Stimulated activated CD8-positive, alpha-beta memory T cell treated with anti-CD3 and anti-CD28 coated beads, Interleukin-2, amount 100 ng/mL, for 1 hour (primary cell): ENCODE measurements at places on chromosomes 4 and X.

GRCh38 chrX:108132876-108133275, 41.3 kb downstream of the ATG4A start:
- no peak for DNase-seq

- DNase-seq, result peak; percentile 16
These were observed 110.0 kb downstream of the PSAPL1 start for GRCh38 chr4:7324651-7325121.

DNA sequence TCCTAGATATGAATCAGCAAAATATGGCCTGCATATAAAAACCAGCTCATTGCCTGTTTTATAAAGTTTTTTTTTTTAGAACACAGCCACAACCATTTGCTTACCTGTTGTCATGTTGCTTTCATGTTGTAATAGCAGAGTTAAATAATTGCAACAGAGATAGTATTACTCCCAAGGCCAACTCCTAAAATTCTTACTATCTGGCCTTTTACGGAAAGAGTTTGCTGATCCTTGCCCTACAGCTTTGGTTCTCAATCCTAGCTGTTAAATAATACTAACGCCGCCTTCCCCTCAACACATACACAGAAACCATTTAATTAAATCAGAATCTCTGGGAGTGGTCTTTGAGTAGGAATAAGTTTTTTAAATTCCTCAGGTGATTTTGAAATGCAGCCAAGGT, 231.3 kb upstream of the TET2 start:
- no peak for DNase-seq

- no peak for DNase-seq
These were observed 54.5 kb downstream of the KLHL8 start for GRCh38 chr4:87165892-87166291.
